Caco-2 (cell line): ENCODE measurements at places on chromosomes 6 and 20. TPM values are rescaled to one million over a fixed set of nuclear protein-coding genes. Genes with fewer than 3 reads are reported as not detected.

The TTBK1 gene
- 0.51 and 0.61 TPM in 2 replicates for total RNA-seq

The MUC22 gene
- not detected in 2 replicates for total RNA-seq

The HLA-DPA1 gene
- total RNA-seq: not detected in 2 replicates

The KCNG1 gene
- total RNA-seq: 1.3 and 1.5 TPM in 2 replicates

The ATP9A gene
- total RNA-seq: 102 and 104 TPM in 2 replicates

The RIMS1 gene
- 3.4 and 4.4 TPM in 2 replicates for total RNA-seq

The TRPC4AP gene
- total RNA-seq: 144 and 146 TPM in 2 replicates

The BNIP5 gene
- total RNA-seq: 0.50 and 0.53 TPM in 2 replicates

The TNXB gene
- total RNA-seq: 2.7 and 3.9 TPM in 2 replicates

The KCNK16 gene
- total RNA-seq: not detected in 2 replicates

The SIGLEC1 gene
- total RNA-seq: not detected in 2 replicates

The OR2H1 gene
- not detected in 2 replicates for total RNA-seq

The LTB gene
- total RNA-seq: not detected in 2 replicates

The KCNB1 gene
- total RNA-seq: 0.09 TPM in 1 of 2 replicates, not detected in the other

The CCN6 gene
- not detected in 2 replicates for total RNA-seq

The SYCP2 gene
- total RNA-seq: 64.6 and 68.7 TPM in 2 replicates

The CST3 gene
- total RNA-seq: 704 and 777 TPM in 2 replicates
